ENCODE measurements at places on chromosomes 6 and 20.

DNA sequence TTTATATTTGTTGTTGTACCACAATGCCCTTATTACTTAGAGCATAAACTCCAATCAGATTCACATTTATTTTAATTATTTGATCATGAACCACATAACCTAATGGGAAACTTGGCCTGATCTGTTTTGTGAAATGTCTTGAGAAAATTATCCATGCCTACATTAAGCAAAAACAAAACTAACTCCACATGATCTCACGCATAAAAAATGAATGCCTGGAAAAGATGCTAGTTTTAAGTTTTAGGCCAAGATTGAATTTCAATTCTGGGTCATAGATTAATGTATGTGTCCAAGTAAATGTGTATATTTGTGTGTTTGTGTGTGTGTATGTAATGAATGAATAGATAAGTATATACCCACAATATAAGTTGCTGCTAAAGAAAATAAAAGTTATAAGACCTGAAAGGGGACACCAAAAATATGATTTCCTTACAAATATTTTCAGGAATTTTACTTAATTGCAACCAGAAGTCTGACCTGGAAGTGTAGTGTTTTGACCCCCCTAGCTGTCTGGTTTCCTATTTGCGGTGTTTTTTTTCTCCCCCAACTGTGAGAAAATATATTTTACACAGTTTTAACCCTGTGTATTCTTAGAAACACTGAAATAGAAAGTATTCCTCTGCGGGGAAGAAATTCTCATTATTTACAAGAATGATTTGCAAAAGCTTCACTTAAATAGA is 97.2 kb downstream of the JAG1 start:
- DNase-seq = no peak

GRCh38 chr6:72425003-72425681 is 196.7 kb upstream of the KCNQ5 start:
- DNase-seq = no peak

GRCh38 chr6:44650495-44650894 is 263.0 kb downstream of the CDC5L start:
- no peak for DNase-seq

- no peak for DNase-seq
Measured at GRCh38 chr20:53061192-53062108, 89.3 kb downstream of the TSHZ2 start.

DNA sequence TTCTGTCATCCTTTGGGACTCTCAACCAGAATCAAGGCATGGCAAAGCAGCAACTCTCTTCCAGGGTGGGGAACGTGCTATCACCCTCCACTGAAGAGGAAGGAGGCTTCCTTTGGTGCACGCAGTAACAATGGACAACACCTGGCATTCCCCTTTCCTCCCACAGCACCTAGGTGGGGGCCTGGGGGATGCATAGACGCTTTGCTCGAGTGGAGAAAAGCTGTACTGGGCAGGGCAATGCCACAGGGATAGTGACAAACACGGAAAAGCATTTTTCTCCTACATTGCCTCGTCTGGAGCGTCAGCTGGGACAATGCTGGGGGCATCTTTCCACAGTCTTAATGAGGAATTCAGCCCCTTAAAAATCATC is 82.9 kb downstream of the GMPR start:
- DNase-seq = no peak

- no peak for DNase-seq
Measured at GRCh38 chr6:161233986-161234661, 39.7 kb downstream of the AGPAT4 start.

GRCh38 chr20:8356806-8357205 is 224.7 kb downstream of the PLCB1 start:
- DNase-seq = no peak

- no peak for DNase-seq
Measured at GRCh38 chr20:10402938-10403608, 30.9 kb downstream of the MKKS start.

DNA sequence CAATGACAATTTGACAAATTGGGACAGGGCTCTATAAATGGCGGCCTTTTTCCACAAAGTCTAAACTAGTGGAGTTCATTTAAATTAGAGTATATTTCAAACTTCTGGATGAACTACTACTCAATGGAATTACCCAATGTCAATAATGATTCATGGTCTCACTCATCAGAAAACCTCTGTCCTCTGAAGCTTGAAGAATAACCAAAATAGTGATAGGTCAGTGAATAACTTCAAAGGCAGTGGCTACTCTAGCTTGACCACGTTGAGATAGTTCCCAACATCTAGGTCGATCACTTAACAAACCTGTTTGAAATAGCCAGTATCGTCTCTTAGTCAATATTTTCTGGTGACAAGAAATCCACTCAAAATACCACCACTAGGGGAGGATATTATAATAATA is 197.6 kb downstream of the HDGFL1 start:
- DNase-seq = no peak

GRCh38 chr20:2688041-2688591 is 4.5 kb upstream of the EBF4 start:
- DNase-seq = peak; percentile 85

DNA sequence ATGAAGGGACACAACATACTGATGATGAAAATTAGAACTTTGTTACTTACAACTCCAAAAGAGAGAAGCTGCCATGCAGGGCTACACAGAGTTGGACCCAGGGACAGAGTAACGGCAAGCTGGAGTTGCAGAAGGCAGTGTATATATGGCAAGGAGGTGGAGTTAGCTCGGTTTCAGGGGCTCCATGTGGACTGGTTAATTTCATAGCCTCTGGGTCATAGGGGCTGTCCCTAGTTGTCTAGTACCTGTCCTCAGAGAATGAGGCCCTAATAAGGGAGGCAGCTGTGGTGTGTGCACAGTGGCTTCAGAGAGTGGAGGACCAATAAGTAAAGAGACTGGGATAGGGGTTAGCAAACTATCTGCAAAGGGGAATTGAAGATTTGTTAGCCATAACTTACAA is 7.9 kb upstream of the ZSCAN12 start:
- DNase-seq = no peak

GRCh38 chr6:122930252-122931180 is 65.5 kb upstream of the CLVS2 start:
- no peak for DNase-seq

DNA sequence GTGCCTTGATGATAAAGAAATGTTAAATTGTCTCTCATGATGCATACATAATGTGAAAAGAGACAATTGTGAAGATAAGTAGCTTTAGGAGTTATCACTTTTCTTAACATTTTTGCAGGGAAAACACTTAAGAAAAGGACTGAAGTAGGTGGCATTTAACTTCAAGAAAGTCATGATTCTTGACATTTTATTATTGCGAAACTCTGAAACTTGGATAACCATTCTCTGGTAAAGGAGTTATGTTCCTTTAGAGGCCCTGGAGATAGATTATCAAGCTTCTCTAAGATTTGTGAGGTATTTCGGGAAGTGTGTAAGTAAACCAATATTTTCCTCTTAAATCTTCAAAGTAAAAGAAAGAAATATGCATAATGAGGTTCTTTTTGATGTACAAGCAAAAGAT is 38.5 kb downstream of the HTR1B start:
- DNase-seq = no peak

- no peak for DNase-seq
Measured at GRCh38 chr20:50540620-50541605, 30.7 kb downstream of the PTPN1 start.

DNA sequence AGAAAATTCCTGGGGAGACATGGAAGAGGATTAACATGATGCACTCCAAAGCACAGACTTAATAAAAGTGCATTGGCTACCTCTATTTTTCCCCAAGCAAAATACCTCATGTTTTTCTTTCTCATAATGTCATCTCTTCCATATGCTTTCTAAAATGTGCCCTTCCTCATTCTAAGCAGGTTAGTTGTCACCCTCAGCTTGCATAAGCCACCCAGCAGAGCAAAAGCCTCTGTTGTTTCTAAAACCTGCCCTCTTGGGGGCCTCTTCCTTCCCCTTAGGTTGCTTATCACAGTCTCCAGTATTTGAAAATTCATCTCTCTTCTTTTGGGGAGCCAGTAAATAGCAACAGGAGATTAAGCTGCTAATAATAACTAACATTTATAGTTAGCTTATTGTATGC is 183.6 kb upstream of the FLRT3 start:
- DNase-seq = no peak
